H1 (cell line): ENCODE measurements at places on chromosomes 5 and 9. TPM values are rescaled to one million over a fixed set of nuclear protein-coding genes. Genes with fewer than 3 reads are reported as not detected.

DNA sequence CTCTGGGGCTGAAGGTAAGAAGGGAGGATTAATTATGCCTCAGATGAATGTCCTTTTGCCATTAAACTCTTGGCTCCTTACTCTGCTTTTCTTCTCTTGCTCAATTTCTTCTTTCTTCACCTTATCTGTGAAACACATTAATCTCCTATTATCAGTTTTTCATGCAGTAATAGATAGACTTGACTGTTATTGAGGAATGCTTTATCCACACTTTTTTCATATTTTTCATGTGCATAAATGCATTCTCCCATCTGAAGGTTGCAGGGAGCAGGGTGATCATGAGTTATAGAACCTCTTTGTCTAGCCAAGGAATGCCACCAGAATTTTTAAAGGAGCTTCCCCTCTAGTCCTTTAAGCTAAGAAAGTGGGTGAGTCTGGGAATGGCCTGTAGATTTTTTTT lies 66.4 kb upstream of the CD180 start:
- no peak overlapping the region for H3K27ac ChIP-seq
- no peak overlapping the region for H3K4me3 ChIP-seq
- no peak for DNase-seq
- H3K27me3 ChIP-seq: no peaks in the 10 kb centered on the region

- no peak overlapping the region for H3K4me3 ChIP-seq
- no peaks in the 10 kb centered on the region for H3K36me3 ChIP-seq
- no peak for DNase-seq
- H3K4me1 ChIP-seq: no peaks in the 10 kb centered on the region
- H3K27ac ChIP-seq: no peak overlapping the region
These were observed 12.1 kb upstream of the RCL1 start for GRCh38 chr9:4780651-4781050.

- no peak overlapping the region for H3K27ac ChIP-seq
- no peaks in the 10 kb centered on the region for H3K36me3 ChIP-seq
- no peak overlapping the region for H3K4me3 ChIP-seq
- no peaks in the 10 kb centered on the region for H3K27me3 ChIP-seq
These were observed 75.4 kb upstream of the SYK start for GRCh38 chr9:90726215-90726614.

UBE2R2 gene
- 42.1 and 42.4 TPM in 2 replicates for total RNA-seq

AFAP1L1 gene
- 4.2 and 4.7 TPM in 2 replicates for total RNA-seq

DNA sequence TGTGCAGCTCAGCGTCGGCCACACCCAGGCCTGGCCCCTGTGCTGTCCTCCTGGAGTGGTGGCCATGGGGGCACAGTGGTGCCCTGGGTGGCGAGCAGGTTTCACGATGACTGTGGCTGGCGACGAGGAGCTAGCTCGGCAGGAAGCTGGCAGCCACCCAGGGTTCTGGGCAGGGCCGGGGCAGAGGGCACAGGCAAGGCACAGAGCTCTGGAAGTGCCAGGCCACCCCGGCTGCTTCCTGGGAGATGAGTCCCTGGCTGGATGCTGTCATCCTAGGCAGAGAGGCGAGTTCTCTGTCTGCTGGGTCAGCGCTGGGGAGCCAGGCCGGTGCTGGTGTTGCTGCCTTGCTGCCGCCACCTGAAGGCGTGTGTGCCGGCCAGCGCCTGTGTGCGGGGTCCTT lies 51.7 kb downstream of the RXRA start:
- no peak overlapping the region for H3K27ac ChIP-seq
- no peak for DNase-seq
- peaks cover 14% of the 10 kb centered on the region for H3K4me1 ChIP-seq
- H3K27me3 ChIP-seq: no peaks in the 10 kb centered on the region
- no peaks in the 10 kb centered on the region for H3K36me3 ChIP-seq
- no peak overlapping the region for H3K4me3 ChIP-seq

DNA sequence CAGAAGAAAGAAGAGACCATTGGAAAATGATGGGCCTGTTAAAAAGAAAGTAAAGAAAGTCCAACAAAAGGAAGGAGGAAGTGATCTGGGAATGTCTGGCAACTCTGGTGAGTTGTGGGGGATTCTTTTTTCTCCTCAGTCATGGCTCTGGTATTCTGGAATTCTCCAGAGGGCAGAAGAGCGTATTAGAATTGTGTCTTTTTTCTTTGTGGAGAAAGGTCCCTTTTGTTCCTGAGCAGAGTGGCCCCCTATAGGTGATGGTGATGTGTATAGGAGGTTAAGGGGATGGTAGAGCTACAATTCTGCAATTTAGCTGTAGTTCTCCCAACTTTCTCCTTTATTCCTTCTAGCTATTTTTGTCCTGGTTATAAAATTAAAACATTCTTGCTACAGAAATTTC lies 1.6 kb upstream of the DHFR start:
- peaks cover 5% of the 10 kb centered on the region for H3K4me1 ChIP-seq
- H3K27me3 ChIP-seq: no peaks in the 10 kb centered on the region
- no peak overlapping the region for H3K4me3 ChIP-seq
- no peak overlapping the region for H3K27ac ChIP-seq
- H3K36me3 ChIP-seq: peaks cover 3% of the 10 kb centered on the region; the same call in 1 of the 2 replicates
- no peak for DNase-seq

- H3K27ac ChIP-seq: no peak overlapping the region
- no peaks in the 10 kb centered on the region for H3K36me3 ChIP-seq
- DNase-seq: no peak
- no peaks in the 10 kb centered on the region for H3K4me1 ChIP-seq
These were observed 37.3 kb upstream of the EGFL7 start for GRCh38 chr9:136625101-136626065.

GALT gene
- total RNA-seq: 21.1 and 21.9 TPM in 2 replicates

DNA sequence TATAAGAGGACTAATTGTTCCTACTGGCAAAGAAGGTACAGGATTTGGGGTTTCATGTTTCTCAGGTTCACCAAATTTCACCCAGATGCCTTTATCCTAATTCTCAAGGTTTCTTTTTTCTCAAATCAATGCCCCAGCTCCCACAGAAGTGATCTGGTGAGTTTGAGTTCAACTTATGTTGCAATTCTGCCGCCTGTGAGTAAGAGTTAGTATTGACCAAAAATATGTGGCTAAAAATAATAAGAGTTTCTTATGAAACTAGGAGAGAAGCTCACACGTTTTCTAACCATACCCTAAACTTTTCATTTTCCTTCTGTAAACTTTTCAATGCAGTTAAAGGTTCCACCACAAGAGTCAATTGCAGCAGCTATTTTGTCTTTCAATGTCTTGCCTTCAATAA lies 15.1 kb downstream of the SLCO6A1 start:
- H3K4me1 ChIP-seq: no peaks in the 10 kb centered on the region
- DNase-seq: no peak
- no peak overlapping the region for H3K4me3 ChIP-seq

SH3GL2 gene
- 4.9 and 5.3 TPM in 2 replicates for total RNA-seq

SPACA9 gene
- total RNA-seq: 0.29 and 0.63 TPM in 2 replicates

- H3K4me3 ChIP-seq: no peak overlapping the region
- no peaks in the 10 kb centered on the region for H3K27me3 ChIP-seq
- H3K36me3 ChIP-seq: no peaks in the 10 kb centered on the region
- H3K27ac ChIP-seq: no peak overlapping the region
These were observed 197.2 kb downstream of the SEMA6A start for GRCh38 chr5:116377276-116378006.

PTGDS gene
- total RNA-seq: 2.2 and 2.3 TPM in 2 replicates

GRCh38 chr5:169442913-169443784 lies 140.4 kb upstream of the SPDL1 start:
- H3K27me3 ChIP-seq: no peaks in the 10 kb centered on the region; the same call in 1 of the 2 replicates
- no peak overlapping the region for H3K27ac ChIP-seq
- no peak overlapping the region for H3K4me3 ChIP-seq
- no peak for DNase-seq
- H3K4me1 ChIP-seq: no peaks in the 10 kb centered on the region

GRCh38 chr5:149203921-149204441 lies 62.7 kb downstream of the ABLIM3 start:
- no peak for DNase-seq
- no peak overlapping the region for H3K27ac ChIP-seq

DNA sequence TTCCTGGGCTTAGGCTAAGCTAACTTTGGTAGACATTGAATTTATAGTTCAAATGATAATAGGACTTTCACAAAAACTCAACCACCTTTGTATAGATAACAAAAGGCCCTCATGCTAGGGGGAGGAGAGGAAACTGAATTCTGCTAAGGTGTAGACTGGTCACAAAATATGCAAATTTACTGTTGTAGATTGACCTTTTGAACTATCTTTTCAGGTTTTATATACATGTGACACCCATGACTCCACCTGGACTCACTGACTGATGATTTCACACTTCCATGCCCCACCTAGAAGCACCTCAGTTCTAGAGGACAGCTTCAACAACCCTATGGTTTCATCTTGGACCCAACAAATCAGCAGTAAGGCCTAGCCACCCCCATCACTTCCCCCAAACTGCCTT lies 165.7 kb downstream of the CEMIP2 start:
- H3K27ac ChIP-seq: no peak overlapping the region
- H3K36me3 ChIP-seq: no peaks in the 10 kb centered on the region
- no peaks in the 10 kb centered on the region for H3K27me3 ChIP-seq

DNA sequence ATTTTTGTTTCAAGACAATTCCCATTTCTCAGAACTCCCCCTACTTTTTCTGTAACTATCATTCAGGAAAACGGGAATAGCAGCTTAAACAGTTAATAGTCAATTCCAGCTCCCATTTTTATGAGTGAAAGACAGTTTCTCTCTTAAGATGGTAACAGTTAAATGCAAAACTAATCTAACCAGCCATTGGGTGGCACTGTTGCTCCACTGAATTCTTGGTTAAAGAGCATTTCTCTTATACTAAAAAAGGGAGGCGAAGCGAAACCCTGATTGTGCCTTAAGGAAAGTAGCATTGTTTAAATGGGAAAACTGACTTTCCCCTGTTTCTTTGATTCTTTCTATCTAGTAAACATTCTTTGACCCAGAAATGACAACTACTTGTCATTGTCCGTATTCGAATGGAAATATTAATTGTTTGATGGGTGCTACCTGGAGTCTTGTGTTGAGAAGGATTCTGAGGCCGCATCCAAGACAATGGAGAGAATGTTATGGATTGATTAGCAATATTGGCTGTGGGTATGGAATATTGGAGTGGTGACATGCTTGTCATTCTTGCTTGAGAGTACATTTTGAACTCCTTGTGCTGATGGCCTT lies 507.8 kb downstream of the MAT2B start:
- H3K27me3 ChIP-seq: no peaks in the 10 kb centered on the region
- DNase-seq: peak; percentile 77
- no peaks in the 10 kb centered on the region for H3K36me3 ChIP-seq
- no peak overlapping the region for H3K4me3 ChIP-seq

DNA sequence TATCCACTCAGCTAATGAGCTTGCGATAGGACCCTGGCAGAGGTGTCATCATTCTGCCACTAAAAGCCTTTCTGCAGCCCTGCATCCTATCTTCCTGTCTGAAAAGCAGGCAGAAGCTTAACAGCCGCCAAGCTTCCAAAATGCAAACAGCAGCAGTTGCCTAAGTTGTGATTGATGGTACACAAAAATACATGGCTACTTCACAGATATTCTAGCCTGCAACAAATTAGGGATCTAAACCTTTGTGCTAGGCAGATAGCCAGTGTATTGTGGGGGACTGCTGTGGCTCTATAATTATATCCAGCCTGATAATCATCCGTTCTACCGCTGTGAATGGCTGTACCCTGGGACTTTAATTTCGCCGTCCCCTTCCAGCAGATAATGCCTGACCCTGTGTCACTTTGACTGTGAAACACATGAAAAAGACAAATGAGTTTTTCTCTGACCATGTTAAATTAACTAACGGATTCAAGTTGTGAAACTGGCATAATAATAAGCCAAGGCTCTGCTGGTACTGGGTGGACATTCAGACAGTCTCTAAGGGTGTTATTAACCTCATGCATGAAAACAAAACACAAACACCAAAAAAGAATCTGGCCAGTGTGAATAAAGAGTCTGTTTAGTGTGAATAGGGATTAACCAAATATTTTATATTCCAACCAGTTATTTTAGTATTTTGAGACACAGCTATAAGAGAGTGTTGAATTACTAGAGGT lies 45.9 kb downstream of the SEMA6A start:
- H3K4me1 ChIP-seq: peaks cover 6% of the 10 kb centered on the region
- no peaks in the 10 kb centered on the region for H3K36me3 ChIP-seq
- H3K4me3 ChIP-seq: no peak overlapping the region

DNA sequence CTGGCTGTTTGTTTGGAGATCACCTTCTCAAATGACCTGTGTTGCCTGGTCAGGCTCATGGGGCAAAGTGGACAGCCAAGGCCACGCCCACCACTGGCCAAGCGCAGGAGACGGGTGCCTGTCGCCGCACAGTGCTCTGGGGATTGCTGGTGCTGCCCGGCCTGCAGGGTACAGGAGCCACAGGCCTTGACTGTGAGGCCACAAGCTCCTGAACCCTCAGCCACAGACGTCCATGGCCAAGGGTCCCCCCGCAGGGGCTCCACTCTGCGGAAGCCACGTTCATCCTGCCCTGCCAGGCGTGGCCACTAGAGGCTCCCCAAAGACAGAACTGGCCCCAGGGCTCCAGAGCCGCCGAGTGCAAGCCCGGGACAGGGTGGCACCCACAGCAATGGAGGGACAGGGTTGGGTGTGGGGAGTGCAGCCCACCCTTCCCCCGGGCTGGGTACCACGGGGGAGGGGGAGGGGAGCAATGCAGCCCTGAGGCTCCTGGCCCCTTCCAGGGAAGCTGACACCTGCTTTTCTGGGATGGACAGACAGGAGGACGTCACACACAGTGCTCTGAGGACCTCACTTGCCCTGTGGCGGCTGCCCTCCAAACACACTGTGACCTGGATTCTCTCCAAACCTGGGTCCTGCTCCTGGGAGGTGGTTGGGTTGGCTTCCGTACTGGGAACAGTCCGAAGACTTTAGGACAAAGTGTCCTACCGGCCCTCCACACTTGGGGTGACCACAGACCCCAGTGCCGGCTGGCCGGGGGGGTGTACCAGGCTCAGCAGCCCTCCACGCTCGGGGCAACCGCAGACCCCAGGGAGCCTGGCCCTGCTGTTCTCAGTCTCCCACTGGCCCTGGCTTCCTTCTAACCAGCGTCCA lies 21.5 kb downstream of the TPPP start:
- no peak overlapping the region for H3K4me3 ChIP-seq
- peak overlapping the region; percentile 38; the same call in 1 of the 2 replicates for H3K27ac ChIP-seq
- peaks cover 12% of the 10 kb centered on the region; the same call in 1 of the 2 replicates for H3K27me3 ChIP-seq
- DNase-seq: peak; percentile 90
- H3K4me1 ChIP-seq: peaks cover 8% of the 10 kb centered on the region
- peaks cover 5% of the 10 kb centered on the region; the same call in 1 of the 2 replicates for H3K36me3 ChIP-seq

- no peak for DNase-seq
- H3K27me3 ChIP-seq: no peaks in the 10 kb centered on the region
- H3K27ac ChIP-seq: no peak overlapping the region; the same call in 1 of the 2 replicates
These were observed 4.7 kb upstream of the RXRA start for GRCh38 chr9:134321531-134321930.

GRCh38 chr9:123131258-123131657 lies 97.8 kb downstream of the GPR21 start:
- H3K4me3 ChIP-seq: no peak overlapping the region
- H3K4me1 ChIP-seq: no peaks in the 10 kb centered on the region
- H3K36me3 ChIP-seq: peaks cover 14% of the 10 kb centered on the region
- DNase-seq: no peak

GRM6 gene
- not detected in 2 replicates for total RNA-seq

SLC34A1 gene
- total RNA-seq: not detected in 2 replicates

TRIP13 gene
- total RNA-seq: 34.5 and 39.2 TPM in 2 replicates

ACOT12 gene
- 0.33 TPM in 1 of 2 replicates, not detected in the other for total RNA-seq

ADGRD2 gene
- total RNA-seq: 1.1 and 1.4 TPM in 2 replicates

- DNase-seq: no peak
- H3K4me3 ChIP-seq: no peak overlapping the region
These were observed 26.2 kb upstream of the SHC3 start for GRCh38 chr9:89204801-89205200.

GRCh38 chr9:71968541-71969090 lies 57.2 kb downstream of the C9orf85 start:
- H3K4me3 ChIP-seq: no peak overlapping the region
- no peaks in the 10 kb centered on the region for H3K27me3 ChIP-seq
- H3K4me1 ChIP-seq: no peaks in the 10 kb centered on the region; the same call in none of the 2 replicates
- H3K27ac ChIP-seq: no peak overlapping the region
- no peak for DNase-seq

HOMER1 gene
- 49.5 and 57.9 TPM in 2 replicates for total RNA-seq

C8G gene
- 0.80 TPM in 1 of 2 replicates, not detected in the other for total RNA-seq

QRFP gene
- total RNA-seq: not detected in 2 replicates
